Anterior cingulate cortex (tissue), 58 donors: ENCODE measurements at places on chromosomes 5 and 9.
A peak's percentile ranks its signal among the peaks of the same experiment; 100 is the strongest.

DNA sequence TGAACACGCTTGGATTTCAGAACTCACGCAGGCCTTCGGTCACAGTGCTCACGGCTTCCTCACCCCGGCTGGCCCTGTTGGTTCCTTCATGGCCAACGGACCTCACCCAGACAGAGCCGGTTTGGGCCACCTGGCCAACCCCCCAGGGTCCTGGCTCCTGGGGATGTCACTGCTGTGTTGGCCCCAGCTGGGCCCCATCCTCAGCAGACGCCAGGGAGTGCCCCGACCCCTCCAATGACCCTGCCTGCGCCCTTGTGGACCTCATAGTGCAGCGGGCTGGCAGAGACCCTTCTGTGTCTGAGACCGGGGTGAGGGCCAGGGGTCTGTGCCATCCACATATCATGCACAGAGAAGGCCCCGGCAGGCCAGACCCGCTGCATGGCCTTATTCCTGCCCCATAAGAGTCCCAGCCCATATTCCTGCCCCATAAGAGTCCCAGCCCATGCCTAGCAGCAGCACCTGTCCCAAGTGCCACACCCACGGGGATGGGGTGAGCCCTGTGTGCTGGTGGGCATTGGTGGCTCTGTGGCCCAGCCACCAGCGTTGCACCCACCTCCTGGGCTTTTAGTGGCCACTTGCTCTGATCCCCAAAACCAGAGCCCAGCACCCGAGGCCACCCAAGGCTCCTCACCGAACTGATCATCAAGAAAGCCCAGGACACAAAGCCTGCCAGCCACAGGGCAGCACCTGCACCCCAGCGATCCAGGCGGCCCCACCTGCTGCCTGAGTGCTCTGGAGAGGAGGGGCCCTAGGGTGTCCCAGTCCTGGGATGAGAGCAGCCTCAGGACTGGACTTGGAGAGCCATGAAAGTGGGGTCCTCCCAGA lies 1.3 kb upstream of the LPCAT1 start:
- no peak for DNase-seq

GRCh38 chr5:151661968-151662732 lies 24.6 kb downstream of the SPARC start:
- no peak for DNase-seq

- DNase-seq, result no peak
Observed at GRCh38 chr9:33105959-33106358, 29.5 kb upstream of the SMU1 start.

DNA sequence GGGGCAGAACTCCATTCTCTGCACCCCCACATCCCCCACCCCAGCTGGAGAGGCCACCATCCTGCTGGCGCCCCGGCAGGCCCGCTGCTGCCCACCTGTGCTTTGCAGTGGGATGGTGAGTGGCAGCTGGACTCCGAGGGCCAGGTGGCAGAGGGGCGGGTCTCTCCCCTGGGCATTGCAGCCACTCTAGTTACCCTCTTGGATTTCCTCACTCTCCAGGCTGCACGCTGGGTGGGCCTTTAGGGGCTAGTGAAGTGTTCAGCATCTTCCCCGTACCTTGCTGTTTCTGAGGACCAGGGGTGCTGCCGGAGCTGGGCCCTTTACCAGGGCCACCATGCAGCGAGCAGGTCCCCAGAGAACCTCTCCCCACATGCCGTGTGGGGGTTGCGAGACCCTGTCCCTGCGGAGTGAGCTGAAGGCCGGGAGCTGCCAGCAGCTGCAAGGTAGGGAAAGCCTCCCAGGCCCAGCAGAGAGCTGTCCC lies 88.4 kb upstream of the SH3PXD2B start:
- no peak for DNase-seq

DNA sequence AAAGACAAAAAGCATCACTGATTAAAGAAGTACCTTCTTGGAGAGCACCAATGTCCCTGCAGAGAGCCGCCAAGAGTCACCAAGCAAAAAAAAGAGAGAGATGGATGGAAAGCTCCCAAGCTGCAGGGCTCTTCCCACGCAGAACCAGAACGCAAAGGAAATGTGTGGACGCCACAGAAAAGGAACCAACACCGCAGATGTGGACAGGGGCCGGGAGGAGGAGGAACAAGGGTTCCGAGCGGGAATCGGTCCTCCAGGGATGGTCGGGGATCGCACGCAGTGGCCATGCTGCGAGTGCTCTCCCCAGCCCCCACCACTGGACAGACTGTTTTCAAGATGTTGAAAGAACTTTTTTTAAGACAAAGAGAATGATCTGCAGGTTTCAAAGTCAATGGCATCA lies 40.2 kb upstream of the ZNF354A start:
- DNase-seq, result peak; percentile 15

GRCh38 chr5:10286162-10286861 lies 21.4 kb downstream of the CMBL start:
- DNase-seq, result no peak

GRCh38 chr5:180540050-180540694 lies 46.0 kb downstream of the CNOT6 start:
- no peak for DNase-seq

GRCh38 chr5:31850981-31851689 lies 212.2 kb downstream of the PDZD2 start:
- no peak for DNase-seq

- DNase-seq, result no peak
Observed at GRCh38 chr5:83281658-83282057, 189.9 kb upstream of the VCAN start.

GRCh38 chr9:17005056-17005823 lies 129.6 kb upstream of the CNTLN start:
- no peak for DNase-seq

DNA sequence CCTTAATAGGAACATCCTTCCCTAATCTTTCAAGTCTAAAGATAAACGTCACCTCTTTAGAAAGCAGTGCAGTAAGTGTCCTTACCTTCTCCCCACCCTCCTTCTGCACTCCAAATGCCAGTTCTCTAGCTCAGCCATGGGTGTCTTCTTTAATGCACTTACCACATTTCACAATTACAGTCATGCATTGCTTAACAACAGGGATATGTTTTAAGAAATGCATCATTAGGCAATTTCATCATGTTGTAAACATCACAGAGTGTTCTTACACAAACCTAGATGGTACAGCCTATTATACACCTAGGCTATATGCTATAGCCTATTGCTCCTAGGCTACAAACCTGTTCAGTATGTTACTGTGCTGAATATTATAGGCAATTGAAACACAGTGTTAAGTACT lies 91.2 kb downstream of the RFX3 start:
- no peak for DNase-seq

GRCh38 chr9:23769307-23769935 lies 56.6 kb downstream of the ELAVL2 start:
- DNase-seq, result no peak

- DNase-seq, result no peak
Observed at GRCh38 chr5:119373449-119373858, 17.6 kb downstream of the TNFAIP8 start.

- no peak for DNase-seq
Observed at GRCh38 chr5:60024104-60024503, 130.6 kb upstream of the PDE4D start.

GRCh38 chr9:22922222-22922621 lies 475.6 kb downstream of the DMRTA1 start:
- DNase-seq, result no peak

DNA sequence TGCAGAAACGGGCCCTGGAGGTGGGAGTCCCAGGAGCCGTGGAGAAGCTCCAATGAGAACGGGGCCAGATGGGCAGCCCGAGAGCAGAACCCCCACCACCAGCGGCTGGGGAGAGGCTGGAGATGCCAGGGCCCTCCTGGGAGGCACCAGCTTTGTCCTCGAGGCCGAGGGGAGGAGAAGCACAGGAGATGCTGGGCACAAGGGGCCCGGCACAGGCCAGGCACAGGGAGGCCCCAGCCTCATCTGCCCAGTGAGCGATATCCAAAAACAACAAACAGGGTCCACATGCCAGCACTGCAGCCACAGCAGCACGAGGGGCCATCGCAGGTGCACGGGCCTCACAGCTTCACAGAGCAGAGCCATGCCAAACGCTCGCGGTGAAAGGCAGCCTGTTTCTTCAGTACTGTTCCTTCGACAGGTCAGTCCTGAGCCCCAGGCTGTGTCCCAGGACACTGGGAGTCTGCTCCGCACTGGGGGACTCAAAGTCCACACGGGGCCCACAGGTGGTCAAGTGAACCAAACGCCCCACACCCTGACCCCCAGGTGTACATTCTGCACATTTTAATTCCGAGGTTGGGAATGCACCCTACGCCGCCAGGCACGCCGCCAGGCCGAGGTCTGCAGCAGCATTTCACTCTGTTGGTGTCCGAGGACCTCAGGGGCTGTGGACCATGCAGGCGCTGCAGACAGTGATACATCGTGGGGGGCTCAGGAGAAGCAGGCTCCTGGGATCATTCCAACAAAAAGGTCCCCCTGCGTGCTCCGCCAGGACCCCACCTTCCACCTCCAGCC lies 9.5 kb downstream of the LPCAT1 start:
- DNase-seq, result no peak

DNA sequence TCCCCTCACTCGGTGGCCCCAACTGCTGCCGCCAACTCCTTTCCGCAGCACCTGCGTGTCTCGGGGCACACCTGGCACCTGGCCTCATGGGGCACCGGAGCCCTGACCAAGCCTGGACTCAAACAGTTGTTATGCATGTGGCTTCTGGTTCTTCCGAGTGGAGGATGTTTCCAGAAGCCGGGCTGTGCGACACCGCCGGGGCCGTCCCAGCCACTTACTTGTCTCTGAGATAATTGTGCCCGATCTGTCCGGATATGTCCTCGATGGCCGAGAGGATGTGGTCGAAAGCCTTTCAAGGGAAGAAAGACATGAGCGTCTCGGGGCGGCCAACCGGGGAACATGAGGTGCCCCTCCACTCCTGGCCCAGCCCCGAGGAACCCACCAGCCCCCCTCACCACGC lies 38.4 kb downstream of the EXOC3 start:
- no peak for DNase-seq

- DNase-seq, result no peak
Observed at GRCh38 chr9:100021931-100022330, 76.9 kb downstream of the ERP44 start.

GRCh38 chr9:133103183-133103986 lies 17.7 kb downstream of the RALGDS start:
- DNase-seq, result peak; percentile 76

- DNase-seq, result peak; percentile 61
Observed at GRCh38 chr9:85258823-85259370, 482.9 kb downstream of the AGTPBP1 start.

- no peak for DNase-seq
Observed at GRCh38 chr5:172008111-172008455, 1.6 kb upstream of the FBXW11 start.

- no peak for DNase-seq
Observed at GRCh38 chr5:54470128-54470527, 14.6 kb downstream of the HSPB3 start.

- DNase-seq, result no peak
Observed at GRCh38 chr5:157913575-157913974, 54.6 kb upstream of the CLINT1 start.
